ENCODE measurements at places on chromosomes 1 and 21.

DNA sequence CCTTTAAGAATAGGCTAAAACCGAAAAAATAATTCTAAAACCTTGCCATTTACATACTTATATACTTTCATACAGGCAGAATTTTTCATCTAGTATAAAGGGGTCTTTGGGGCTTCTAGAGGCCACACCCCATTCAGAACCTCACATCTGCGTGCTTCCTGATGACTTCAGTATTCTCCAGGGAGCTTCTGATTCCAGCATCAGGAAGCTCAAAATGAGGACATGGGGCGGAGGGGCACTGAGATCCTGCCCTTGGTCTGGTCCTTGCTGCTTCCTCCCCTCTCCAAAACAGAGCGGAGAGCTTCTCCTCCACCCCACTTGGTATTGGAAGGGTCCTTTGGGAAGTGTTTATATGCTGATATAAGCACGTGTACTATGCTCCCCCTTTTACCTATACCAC is 13.8 kb downstream of the PAX7 start:
- DNase-seq: no peak

DNA sequence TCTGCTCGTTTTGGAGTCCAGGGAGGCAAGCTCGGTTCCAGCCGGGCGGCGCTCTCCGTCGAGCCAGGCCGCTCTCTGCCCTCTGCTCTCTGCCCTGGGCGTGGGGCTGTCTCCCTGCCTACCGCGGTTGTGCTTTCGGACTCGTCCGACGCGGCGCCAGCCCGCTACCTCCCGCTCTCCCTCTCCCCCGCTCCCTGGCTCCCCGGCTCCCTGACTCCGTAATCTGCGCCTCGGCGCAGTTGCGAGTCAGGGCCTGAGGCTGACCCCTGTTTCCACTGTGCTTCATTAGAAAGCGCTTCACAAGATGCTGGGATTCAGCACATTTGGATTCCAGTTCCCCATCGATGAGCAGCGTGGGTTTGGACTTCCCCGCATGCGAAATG is 2.2 kb downstream of the SOX13 start:
- DNase-seq: no peak

GRCh38 chr1:118201524-118201923 is 16.5 kb upstream of the SPAG17 start:
- no peak for DNase-seq

DNA sequence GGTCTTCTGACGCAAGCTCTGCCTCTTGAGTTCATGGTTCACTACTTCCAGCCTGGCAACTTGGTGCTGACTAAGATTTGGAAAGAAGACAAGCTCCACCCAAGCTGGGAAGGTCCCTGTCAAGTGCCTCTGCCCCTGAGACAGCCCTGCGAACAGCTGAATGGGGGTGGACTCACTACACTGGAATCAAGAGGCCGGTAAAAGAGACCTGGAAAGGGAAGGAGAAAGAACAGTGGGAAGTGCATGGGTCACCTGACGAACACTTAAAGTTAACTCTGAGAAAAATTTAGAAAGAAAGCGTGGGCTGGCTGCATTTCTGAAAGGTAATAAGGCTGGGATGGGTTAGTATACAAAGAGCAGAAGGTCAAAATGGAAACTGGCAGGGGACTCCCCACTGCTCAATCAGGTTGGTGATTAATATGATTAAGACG is 26.1 kb upstream of the ZNF496 start:
- DNase-seq: no peak

GRCh38 chr21:14878971-14879370 is 185.8 kb downstream of the NRIP1 start:
- no peak for DNase-seq

- no peak for DNase-seq
Observed at GRCh38 chr1:180103819-180104218, 50.9 kb upstream of the QSOX1 start.

- no peak for DNase-seq
Observed at GRCh38 chr21:40646651-40647050, 200.3 kb downstream of the DSCAM start.

GRCh38 chr1:156295391-156295947 is at the start of gene GLMP:
Gene GLMP (minus strand): TSS chr1:156295679. CDS start chr1:156295645, 34 bp downstream.
- peak; percentile 87 for DNase-seq

- no peak for DNase-seq
Observed at GRCh38 chr1:198638441-198638840, 399 bp upstream of the PTPRC start.

- DNase-seq: no peak
Observed at GRCh38 chr1:11384170-11384554, 94.8 kb upstream of the DISP3 start.

- no peak for DNase-seq
Observed at GRCh38 chr1:27563591-27564471, 40.1 kb downstream of the AHDC1 start.

DNA sequence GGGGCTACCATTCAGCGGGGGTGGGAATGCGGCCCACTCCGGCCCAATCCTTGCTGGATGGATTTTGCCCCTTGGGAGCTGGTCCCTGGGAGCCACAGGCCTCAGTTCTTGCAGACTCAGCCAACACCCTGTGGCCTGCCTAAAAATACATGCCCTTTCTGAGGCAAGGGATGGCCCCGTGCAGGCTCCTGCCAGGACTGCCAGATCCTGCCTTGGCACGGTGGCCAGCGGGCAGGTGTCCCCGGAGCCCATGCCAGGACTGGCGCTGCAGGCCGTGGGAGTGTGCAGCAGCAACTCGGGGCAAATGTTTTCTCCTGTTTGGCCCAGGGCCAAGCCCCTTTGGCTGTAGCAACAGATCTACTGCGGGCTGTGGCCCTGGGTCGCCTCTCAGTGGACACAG is 1.6 kb upstream of the PANK4 start:
- no peak for DNase-seq

GRCh38 chr21:35189077-35189863 is 140.2 kb upstream of the RUNX1 start:
- no peak for DNase-seq

DNA sequence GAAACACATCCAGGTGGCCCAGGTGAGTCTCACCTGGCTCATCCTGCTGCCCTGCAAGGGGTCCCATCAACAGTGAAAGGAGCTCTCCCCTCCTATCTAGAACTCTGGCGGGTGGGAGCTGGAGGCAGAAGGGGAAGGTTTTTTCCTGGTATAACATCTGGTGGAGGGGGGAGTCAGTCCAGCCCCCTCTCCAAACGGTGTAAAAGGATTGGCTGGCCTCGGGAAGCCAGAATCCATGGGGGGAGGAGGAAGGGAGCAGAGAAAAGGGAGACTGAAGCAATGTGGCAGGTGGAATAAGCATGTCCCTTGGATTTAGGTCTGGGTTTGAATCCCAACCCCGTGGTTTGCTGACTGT is 1.2 kb upstream of the CAMK2N1 start:
- DNase-seq: no peak

DNA sequence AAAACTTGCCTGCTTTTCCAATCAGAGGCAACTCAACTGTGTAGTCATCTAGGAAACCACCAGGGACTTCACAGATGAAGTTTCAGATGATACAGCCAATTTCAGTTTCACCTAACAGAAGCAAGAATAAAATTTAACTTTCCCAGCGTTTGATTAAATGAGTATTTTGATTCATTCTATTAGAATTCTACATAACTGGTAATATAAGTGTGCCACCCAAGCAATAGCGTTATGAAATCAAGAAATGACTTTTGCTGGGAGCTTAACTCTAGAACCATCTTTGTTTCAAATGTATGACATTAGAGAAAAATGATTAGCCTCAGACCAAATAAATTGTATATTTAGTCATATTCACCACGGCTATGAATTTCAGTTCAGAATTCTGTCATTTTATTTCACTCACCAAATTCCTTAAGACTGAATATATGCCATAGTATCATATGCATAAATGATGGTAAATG is 239.3 kb downstream of the NRIP1 start:
- no peak for DNase-seq

- DNase-seq: no peak
Observed at GRCh38 chr1:51061231-51061918, 40.7 kb upstream of the C1orf185 start.

DNA sequence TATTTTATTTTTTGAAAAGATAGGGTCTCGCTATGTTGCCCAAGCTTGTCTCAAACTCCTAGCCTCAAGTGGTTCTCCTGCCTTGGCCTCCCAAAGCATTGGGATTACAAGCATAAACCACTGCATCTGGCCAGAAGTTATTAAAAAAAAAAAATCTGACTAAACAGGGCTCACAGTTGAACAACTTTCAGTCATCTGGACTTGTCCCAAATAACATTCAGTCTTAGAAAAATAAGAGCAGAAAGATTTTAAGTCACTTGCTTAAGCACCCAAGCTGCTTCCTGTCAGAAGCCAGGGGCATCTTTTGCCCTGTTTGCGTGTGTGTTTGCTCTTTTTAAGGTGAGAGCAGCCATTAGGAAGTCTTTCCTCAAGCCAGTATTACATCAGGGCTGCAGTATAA is 286.8 kb downstream of the LMO4 start:
- DNase-seq: no peak

DNA sequence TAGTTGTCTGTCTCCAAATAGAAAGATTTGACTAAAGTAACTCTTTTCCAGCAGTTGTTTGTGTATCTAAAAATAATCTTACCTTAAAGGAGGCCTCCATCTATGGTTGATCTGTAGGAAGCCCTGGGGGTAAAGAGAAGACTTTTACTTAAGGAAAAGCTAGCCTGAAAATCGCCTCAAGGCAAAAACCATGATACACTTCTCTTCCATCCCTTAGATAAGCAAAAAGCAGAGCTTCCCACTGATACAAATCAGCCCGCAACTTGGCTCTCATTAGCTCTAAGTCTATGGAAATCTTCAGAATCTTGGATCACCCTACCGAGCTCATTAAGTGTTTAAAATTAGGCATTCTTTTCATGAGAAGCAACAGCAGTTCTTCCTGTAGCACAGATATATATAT is 576.9 kb upstream of the PTBP2 start:
- DNase-seq: no peak

DNA sequence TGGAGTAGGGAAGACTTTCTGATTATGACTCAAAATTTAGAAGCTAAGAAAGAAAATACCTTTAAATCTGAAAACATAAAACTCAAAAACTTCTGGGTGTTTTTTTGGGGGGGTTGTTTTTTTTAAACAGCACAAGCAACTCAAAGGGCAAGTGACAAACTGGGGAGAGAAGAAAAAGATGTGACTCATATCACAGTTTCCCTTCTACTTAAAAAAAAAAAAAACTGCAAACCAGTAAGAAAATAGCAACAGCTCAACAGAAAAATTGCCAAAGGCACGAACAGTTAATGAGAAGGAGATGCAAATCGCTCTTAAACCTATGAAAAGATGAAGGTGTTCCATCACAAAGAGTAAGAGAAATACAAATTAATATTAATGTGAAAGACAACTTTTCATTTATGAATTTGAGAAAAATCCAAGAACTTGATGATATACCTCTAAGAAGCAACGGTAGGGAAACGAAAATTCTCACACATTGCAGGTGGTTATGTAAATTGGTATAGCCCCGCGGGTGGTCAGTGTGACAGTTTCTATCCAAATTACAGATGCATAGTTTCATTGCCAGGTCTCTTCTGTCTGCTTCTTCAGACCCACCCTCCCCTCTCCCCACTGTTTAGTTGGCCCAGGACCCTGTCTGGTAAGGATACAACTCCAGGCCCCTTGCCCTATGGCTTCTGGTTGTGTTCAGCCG is 9.0 kb downstream of the IFNAR2 start:
- DNase-seq: no peak

GRCh38 chr1:12501661-12502060 is 116.3 kb downstream of the DHRS3 start:
- DNase-seq: no peak

- DNase-seq: no peak
Observed at GRCh38 chr1:44060830-44061267, 29.6 kb upstream of the SLC6A9 start.

GRCh38 chr1:25468033-25468432 is 37.3 kb downstream of the MACO1 start:
- peak; percentile 79 for DNase-seq

DNA sequence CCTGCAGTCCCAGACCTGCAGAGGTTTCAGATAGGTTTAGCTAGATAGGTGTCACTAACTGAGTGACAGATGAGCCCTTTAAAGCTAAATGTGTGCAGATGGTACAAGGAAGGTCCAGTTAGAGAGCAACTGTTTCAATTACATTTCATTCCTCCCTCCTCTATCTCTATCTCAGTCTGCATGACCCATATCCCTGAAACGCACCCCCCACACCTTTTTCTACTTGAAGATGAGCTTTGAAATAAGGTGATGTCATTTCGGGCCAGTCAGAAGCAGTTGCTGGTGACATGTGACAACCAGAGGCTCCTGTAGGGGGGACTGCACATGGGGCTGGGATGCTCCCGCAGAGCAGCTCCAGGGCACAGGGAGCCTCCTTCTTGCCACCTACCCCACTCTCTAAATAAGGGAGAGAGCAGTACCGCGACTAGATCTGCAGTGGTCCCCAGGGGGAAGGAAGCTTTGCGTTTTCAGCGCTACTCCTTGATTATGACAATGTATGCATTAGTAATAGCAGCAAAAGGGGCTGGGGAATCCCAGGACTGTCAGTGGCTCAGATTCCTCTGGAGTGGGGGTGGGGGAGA is 4.3 kb downstream of the ATP8B2 start:
- DNase-seq: no peak

- no peak for DNase-seq
Observed at GRCh38 chr1:184150776-184151531, 99.4 kb downstream of the TSEN15 start.

- no peak for DNase-seq
Observed at GRCh38 chr21:37199057-37199924, 67.8 kb downstream of the VPS26C start.

- no peak for DNase-seq
Observed at GRCh38 chr1:189513091-189513490, 964.6 kb downstream of the BRINP3 start.

GRCh38 chr1:50420689-50421365 is 2.4 kb downstream of the DMRTA2 start:
- DNase-seq: peak; percentile 25

DNA sequence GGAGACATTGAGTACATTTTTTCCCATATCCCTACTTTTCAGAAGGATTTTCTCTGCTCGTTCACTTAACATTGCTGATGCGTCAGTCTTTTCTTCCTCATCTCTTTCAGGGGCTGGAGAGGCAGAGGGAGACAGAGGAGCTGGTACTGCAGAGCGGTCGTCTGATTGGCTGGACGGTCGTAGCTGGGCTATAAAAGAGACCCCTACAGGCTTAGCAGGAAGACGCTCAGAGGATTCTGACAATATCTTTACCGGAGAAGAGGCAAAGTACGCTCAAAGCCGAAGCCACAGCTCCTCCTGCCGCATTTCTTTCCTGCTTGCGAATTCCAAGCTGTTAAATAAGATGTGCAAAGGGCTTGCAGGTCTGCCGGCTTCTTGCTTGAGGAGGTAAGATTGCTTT is at the start of gene RGS4:
Gene RGS4 (plus strand): TSS at position 220 of the 400 bp plus-strand sequence. CDS start 124 bp downstream, at position 344.
- peak; percentile 13 for DNase-seq

Data from hematopoietic multipotent progenitor cell treated with erythropoietin and hydrocortisone succinate and interleukin-3 and kit ligand, for 6 days (in vitro differentiated cells).